Pulmonary artery endothelial cell (primary cell): ENCODE measurements at places on chromosomes 13 and 19. TPM values are rescaled to one million over a fixed set of nuclear protein-coding genes. Genes with fewer than 3 reads are reported as not detected.

FCAR gene
- not detected in 2 replicates for total RNA-seq

SSC5D gene
- total RNA-seq, result 0.11 and 0.13 TPM in 2 replicates

ZNF418 gene
- 4.6 and 6.6 TPM in 2 replicates for total RNA-seq

FUT6 gene
- total RNA-seq, result not detected in 2 replicates

LILRB1 gene
- total RNA-seq, result not detected in 2 replicates

SAFB gene
- total RNA-seq, result 68.5 and 88.1 TPM in 2 replicates

FGF21 gene
- total RNA-seq, result not detected in 2 replicates

SHC2 gene
- total RNA-seq, result 3.5 and 4.7 TPM in 2 replicates

ANKRD24 gene
- 0.07 and 0.28 TPM in 2 replicates for total RNA-seq

CEACAM4 gene
- total RNA-seq, result not detected in 2 replicates

ZNF433 gene
- total RNA-seq, result 2.4 and 2.6 TPM in 2 replicates

PRR22 gene
- total RNA-seq, result 0.33 and 0.63 TPM in 2 replicates

ZNF256 gene
- total RNA-seq, result 4.4 and 5.6 TPM in 2 replicates

CEACAM8 gene
- not detected in 2 replicates for total RNA-seq

DNA sequence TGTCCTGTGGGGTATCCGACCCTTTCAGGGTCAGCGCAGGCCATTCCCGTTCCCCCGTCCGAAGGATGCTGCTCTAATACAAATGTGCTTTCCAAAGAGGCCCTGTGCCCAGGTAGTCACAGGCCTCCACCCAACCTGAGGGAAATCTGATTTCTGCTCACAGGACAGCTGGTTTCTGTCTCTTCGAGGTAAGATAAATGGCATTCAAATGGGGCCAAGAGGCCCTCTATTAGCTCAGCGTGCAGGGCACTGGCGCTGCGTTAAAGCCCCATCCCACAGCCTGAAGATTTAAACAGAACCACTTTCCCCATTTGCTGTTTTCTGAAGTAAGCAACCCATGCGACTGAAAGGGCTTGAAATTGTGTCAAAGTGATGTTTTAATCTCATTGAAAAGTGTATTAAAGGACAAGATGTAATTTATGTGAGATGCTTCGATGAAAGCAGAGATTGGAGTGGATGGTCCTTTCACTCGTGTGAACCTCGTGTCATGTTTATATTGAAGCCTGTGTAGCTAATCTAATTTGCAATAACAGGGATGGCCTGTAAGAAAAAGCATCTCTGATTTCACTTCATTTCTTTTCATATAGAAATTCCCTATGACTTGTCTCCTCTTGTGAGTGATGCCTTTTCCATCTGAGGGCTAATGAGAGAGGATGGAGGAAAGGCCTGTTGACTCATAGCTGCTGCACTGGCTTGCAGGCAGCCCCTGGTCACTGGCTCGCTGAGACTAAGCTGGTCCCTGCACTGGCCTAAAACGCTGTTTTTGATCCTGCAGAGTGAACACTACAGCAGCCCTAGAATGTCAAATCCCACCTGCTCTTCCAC lies 7.3 kb upstream of the SOX1 start:
- no peak for DNase-seq

GRCh38 chr13:50783717-50784290 lies 59.7 kb downstream of the DLEU7 start:
- no peak for DNase-seq

DNA sequence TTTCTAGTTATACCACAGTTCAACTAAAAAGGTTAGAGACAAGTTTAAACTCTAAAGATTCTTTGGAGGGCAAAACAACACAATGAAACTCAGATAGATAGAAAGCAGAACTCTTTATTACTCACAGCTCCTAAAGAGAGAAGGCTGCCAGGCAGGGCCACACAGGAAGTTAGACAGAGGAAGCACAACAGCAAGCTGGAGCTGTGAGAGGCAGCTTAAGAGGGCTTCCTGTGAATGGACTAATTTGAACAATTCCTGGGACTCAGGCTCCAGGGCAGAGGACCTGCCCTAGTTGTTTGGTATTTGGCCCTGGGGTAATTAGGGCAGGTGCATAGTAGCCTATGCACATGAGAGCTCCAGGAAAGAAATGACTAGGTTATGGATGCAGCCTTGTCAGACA lies 803.6 kb downstream of the DIAPH3 start:
- no peak for DNase-seq

- no peak for DNase-seq
These were observed 32.5 kb downstream of the ZNF582 start for GRCh38 chr19:56360841-56361240.

DNA sequence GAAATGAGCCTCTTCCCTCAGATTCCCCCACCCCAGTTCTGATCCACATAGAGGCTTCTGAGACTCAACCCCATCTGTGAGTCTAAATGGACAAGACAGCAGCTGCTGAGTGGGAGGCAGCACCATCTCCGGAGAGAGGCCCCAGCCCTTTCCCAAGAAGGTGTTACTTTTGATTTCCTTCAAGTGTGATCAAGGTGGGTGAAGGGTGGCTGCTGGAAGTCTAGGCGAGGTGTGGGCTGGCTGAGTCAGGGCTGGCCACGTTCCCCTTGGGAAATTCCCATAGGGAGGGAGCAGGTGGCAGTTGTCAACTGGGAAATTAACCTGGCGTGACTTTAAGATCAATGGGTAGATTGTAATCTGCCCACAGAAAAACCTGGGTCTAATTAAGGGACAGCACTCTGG lies 148.0 kb downstream of the FOXO1 start:
- no peak for DNase-seq

GRCh38 chr13:85565652-85566051 lies 233.6 kb downstream of the SLITRK6 start:
- DNase-seq, result no peak

DNA sequence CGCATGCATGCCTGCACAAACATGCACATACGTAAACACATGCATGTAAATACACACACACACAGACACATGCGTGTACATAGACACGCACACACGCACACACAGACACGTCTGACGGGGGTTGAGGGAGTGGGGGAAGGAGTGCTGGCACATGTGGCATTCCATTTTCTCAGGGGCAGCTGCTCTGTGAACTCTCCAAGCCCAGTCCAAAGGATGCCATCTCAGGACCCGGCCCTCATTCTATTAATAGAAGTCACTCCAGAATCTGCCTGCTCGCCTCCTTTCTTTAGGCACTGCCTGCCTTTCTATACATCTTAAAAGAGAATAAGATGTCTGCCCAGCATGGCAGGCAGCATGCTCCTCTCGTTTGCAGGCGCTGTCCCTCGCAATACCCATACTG lies 5.3 kb downstream of the ARHGEF7 start:
- DNase-seq, result no peak

DNA sequence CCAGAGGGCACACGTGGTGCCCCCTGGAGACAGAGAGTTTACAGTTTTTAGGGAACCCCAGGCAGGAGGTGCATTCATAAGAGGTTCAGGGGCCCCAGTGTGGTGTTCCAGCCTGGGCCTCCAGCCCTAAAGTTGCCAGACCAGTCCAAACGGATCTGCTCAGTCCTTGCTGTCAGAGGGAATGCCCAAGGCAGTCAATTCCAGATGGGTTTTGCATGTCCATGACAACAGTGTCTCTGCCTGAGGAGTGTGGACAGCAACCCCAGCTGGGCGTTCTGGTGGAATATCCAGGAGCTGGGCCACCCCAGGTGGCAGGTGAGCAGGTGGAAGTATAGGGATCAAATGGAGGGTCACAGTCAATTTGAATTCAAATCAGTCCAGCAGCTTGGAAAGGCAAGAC lies 25.3 kb downstream of the FBXO27 start:
- DNase-seq, result no peak

DNA sequence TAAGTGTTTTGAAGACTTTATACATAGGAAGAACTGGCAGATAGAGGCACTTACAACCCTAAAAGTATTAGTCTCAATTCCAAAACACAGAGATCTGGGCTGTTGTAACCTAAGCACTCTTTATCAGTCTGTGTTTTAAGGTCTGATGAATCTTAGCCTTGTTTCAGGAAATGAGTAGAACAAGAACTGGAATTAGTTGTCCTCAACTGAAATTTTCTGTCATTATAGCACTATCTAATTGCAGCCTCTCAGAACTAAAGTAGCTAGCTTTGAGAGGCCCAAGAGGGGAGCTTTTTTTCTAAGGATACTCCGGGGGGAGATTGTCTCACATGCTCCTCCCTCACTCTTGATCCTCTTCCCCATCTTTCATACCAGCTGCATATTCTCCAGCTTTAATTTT lies 13.1 kb downstream of the HNRNPM start:
- no peak for DNase-seq

DNA sequence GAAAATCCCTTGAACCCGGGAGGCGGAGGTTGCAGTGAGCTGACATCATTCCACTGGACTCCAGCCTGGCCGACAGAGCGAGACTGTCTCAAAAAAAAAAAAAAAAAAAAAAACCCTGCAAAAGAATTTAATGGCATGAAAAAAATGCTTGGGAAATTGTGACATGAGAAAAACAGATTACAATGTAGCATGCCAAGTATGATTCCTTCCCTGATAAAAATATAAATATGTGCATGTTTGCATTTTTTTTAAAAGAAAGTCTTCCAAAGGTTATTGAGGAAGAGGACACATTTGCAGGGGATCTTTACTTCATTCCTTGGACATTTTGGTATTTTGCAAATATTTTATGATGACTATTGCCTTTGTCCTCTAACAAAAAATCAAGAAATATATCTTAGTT lies 14.5 kb upstream of the ZBTB32 start:
- no peak for DNase-seq

DNA sequence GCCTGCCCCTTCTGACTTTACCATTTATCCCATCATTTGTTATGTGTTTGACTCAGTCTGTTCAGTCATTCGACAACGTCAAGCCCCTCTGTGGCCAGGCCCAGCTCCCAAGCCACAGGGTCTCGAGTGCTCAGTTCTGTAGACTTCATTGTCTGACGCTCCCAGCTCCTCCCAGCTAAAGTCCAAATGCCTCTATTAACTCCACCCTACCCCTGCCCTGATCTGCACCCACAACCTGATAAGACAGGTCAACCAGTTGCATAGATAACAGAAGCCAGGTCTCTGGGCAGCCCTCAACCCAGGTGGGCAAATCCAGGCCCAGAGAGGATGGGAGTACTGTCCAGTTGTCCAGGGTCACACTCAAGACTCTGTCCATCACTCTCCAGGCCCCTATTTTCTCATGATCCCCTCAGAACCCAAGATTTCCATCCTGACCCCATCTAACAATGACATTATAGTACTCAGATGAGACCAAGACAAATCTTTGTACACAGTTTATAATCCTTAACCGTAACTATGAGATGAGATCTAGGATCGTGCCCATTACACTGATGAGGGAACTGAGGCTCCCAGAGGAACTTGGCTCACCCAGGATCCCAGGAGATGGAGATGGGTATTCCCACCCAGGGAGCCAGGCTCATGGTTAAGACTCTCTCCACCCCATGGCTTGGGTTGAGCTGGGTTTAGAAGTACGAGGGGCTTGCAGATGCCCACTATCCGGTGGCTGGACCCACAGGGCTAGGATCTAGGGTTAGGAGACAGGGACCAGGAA lies 1.1 kb downstream of the TM6SF2 start:
- no peak for DNase-seq

DNA sequence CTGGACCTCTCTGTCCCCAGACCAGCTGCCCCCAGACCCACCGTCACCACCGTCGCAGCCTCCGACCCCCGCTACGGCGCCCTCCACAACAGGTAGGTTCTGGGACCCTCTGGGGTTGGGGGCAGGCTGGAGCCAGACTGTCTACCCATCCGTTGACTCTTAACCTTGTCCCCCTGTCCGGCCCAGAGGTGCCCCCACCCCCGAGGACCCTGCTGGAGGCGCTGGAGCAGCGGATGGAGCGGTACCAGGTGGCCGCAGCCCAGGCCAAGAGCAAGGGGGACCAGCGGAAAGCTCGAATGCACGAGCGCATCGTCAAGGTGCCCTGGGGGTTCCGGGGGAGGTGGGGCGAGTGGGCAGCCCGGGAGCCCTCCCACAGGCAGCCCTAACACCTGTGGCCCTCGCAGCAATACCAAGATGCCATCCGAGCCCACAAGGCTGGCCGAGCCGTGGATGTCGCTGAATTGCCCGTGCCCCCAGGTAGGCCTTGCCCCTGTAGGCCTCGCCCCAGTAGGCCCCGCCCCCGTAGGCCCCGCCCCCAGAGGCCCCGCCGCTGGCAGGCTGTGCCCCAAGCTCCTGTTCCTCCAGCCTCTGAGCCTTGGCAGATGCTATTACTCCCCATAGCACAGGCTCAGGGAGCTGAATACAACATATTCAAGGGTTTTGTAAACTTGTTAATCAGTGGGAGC lies 12.9 kb downstream of the CC2D1A start:
- no peak for DNase-seq

GRCh38 chr13:102903659-102904407 lies 58.0 kb downstream of the ERCC5 start:
- no peak for DNase-seq

DNA sequence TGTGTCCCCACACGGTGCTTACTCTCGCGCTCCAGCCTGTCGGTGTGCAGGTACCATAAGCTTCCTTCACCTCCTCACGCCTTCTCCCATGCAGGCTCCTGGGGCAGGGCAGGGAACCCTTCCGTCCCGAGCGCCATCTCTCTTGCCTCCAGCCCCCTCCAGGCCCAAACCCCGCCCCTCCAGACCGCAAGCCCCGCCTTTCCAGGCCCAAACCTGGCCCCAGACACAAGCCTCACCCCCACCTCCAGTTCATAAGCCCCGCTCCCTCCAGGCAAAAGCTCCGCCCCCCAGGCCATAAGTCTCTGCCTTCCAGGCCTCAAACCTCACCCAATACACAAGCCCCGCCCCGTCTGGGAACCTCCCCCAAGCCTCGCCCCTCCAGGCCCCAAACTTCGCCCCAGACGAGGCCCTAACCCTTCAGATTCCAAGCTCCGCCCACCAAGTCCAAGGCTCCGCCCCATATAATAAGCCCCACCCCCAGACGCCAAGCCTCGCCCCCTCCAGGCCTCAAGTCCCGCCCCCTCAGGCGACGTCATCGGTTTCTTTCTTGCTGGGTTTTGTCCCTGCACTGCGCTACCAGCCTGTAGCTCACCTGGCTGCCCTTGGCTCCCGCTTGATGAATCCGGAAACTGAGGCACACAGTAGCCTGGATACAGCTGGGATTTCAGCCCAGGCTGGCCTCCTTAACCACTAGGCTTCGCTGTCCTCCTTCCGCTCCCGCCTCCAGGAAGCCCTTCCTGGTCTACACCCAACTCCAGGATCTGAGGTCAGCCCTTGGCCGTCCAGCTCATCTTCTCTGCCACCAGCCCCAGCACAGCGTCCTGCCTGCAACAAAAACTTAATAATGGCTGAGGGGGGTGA lies 16.1 kb downstream of the MKNK2 start:
- no peak for DNase-seq

DNA sequence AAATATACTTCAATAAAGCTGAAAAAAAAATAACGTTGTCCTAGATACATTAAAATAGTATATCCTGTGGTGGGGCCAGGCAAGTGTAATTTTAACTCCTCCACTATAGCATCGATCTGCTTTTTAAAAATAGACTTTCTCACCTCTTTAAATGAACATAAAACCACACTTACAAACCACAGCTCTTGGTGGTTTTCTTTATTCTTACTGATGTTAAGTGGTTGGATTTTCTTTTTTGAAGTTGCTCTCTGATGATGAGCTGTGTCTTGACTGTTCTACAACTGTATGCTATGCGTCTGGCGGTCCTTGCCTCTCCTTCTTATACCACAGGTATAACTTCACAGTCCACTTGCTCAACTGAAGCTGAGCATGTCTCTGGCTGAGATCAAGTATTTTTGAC lies 721.5 kb upstream of the KLHL1 start:
- DNase-seq, result no peak

- DNase-seq, result no peak
These were observed 6.9 kb upstream of the JUNB start for GRCh38 chr19:12784394-12784870.

- no peak for DNase-seq
These were observed 8.8 kb downstream of the RINL start for GRCh38 chr19:38869160-38869835.

- DNase-seq, result no peak
These were observed 5.1 kb downstream of the SLC7A9 start for GRCh38 chr19:32864318-32865007.

GRCh38 chr13:98460516-98460915 lies 116.4 kb downstream of the STK24 start:
- DNase-seq, result no peak
